Fibroblast of lung (primary cell): ENCODE measurements at places on chromosomes 1 and 21.

GRCh38 chr1:201348211-201348566 lies 29.3 kb downstream of the TNNT2 start:
- peak; percentile 35 for DNase-seq

- DNase-seq, result peak; percentile 85
Observed at GRCh38 chr1:115280064-115280463, 58.0 kb downstream of the NGF start.

DNA sequence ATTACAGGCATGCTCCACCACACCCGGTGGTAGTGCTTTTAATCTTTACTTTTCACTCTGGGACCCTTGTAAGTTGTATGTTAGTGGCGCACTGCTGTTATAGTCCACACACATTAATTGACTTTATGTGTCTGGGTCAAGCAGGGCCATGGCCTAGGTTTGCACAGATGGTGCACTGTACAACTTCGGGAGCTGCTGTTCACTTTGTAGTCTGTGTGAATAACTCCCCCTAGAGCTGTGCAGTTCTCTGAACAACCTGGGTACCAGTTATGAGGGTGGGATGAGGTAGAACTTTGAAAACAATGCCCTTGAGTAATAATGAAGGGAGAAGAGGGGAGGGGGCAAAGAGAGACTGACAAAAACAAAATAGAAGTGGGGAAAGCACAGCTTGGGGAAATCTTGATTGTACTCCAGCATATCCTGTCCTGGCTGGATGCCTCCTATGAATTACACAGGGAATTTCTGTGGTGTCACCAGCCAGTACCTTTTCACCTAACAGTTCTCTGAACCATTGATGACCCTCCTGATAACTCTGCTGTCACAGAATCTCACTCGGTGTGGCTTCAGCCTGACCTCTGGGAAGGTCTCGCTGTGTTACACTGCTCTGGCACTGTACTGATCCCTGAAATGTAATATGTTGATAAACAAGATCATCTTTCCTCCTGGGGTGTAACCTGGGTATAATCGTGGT lies 2.2 kb downstream of the PTGFRN start:
- DNase-seq, result no peak

GRCh38 chr21:45319461-45320211 lies 31.9 kb upstream of the POFUT2 start:
- DNase-seq, result peak; percentile 76

GRCh38 chr1:30798389-30799232 lies 41.0 kb upstream of the LAPTM5 start:
- no peak for DNase-seq

DNA sequence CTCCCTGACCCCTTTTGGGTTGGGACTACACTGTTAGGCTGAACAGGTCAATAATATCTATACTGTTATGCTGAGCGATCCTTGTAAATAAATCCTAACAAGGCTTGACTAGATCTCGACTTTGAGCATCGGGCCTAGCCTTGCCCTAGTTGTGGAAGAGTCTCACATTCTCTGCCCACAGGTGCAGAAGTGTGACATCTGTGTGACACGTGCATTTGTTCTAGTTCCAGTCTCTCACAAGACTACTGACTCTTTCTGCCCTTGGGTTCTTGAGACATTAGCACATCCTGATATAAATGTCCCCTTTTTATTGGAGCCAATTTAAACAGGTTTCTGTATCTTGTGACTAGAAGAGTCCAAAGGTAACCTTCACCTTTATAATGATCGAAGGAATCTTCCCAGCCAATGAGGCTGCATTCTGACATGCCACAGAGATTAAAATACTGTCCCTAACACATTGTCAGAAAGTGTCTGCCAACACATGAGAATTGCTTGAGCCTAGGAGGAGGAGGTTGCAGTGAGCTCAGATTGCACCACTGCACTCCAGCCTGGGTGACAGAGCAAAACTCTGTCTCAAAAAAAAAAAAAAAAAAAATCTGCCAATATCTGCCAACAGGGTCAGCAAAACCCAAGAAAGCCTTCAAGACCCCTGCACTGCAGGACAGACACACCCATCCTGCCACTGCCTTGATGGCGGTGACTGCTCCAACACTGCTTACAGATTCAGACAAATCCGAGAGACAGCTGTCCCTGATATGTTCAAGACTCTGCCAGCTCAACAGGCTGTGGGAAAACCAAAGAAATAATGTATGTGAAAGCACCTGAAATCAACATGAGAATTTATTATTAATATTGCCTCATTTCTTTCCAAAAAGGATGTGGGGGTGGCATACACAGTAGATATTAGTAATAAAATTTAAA lies 56.5 kb upstream of the PSEN2 start:
- DNase-seq, result no peak

- DNase-seq, result peak; percentile 13
Observed at GRCh38 chr1:111234866-111235265, 7.4 kb downstream of the CHI3L2 start.

DNA sequence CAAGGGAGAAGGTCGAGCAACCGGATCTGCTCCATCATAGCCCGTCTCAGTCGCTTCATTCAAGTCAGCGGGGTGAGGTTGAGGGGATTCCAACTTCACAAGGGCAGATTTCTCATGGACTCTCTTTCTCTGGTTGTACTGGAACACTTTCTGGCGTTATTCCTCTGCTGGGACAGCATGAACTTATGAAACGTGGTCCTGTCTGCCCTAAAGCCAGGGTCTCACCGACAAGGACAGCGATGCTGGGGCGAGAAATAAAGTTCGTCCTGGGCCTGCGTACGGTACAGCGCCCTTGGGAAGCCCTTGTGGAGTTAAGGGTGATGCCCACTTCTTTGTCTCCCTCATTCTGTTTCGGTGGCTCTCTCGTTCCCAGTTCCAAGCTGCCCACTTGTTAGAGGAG lies 1.3 kb upstream of the FLVCR1 start:
- DNase-seq, result no peak

DNA sequence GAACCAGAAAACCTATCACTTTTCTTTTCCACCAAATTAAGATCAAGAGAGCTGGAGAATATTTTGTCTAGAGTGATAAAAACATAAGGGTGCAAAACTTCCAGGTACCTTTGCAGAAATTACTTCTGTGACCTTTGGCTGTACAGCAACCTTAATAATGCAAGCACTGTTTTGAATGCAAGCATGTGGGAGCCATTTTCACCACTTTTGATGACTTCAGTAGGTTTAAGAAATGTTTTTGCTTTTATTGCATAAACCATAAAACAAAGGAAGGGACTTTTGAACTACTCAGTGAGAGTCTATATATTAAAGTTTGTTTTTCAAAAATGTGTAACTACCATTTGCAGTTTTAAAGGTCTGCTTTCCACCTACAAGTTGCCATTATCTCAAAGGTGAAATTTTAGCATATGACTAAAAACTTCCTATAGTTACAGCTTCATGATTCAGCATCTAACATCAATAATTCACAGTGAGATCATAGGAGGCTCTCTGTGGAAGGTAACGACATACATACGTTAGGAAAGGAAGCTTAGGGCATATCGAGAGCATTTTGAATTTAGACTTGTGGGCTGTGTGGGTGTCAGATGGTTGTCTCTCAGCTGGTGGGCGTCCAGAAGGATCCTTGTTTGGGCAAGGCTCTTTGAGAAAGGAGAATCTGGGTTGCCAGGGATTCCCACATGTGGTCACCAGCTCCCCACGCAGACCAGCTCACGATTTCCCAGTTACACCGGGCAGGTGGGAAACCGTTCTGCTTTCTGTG lies 1.1 kb upstream of the GADD45A start:
- DNase-seq, result peak; percentile 30

DNA sequence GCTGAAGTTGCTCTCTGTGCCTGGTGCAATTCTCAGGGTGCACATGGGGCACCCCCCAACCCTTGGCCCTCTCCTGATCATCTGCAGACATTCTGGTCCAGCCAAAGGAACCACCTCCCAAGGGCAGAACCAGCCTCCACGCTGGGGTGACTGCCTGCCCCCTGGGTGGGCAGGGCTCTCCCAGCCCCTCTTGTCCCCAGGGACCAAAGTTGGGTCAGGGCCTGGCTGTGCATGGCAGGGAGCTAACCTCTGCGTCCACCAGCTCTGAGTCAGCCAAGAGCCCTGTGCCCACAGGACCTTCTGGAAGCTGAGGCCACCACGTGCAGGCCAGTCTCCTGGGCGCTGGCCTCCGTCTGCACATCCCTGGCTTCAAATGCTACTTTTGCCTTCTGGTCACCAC lies 101.9 kb downstream of the SIK1 start:
- no peak for DNase-seq

GRCh38 chr1:22772014-22772413 lies 61.4 kb downstream of the EPHB2 start:
- DNase-seq, result peak; percentile 51

DNA sequence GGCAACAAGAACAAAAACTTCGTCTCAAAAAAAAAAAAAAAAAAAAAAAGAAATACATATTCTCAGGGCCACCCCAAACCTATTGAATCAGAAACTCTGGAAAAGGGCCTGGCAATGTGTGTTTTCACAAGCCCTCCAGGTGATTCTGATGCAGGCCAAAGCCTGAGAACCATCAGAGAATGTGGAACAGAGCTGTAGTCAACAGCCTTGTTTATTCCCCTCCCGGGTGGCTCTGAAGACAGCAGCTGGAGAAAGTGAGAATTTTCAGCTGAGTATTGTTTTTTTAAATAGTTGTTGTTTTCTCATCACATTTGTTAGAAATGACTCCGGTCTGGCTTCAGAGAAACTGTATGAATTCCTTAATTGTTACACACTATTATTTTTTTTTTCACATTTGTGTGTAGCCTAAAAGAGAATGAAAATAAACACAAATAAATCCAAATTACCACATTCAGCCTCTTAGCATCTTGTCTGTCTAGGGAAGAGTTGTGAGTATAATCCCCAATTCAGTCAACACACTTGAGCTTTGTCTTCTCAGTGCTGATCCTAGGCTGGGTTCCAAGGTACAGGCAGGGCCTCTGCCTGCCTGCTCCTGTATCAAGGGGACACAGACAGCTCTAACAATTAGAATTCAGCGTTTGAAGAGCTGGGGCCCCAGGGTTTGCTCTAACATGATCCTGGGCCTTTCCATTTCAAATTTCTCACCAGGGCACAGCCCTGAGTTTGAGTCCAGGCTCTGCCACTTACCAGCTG lies 6.6 kb upstream of the AZIN2 start:
- no peak for DNase-seq

DNA sequence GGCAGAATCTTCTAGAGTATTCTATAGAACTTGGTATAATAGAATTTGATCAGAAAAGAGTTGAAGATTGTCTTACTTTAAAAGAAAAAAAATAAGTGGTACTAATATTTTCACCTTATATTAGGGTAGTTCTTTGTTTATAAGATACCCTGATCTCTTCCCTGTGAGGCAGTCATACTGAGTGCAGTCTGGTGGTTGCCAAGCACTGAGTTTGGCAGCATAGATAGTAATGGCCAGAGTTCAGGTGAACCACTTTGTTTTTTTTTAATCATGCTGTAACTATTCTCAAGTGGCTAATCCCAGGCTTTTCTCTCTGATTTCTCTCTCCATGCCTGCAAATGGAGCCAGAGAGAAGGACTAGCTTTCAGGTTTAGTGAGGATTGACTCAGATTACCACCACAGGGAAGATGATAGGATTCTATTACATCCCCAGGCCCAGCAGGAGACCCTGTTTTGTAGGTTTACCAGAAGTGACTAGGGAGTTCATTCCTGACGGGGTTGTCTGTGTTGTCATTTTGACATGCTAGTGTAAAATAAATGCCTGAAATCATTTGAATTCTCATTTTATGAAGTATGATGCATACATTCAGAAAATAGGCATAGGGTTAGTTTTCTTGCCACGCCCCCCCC lies 16.7 kb downstream of the KDM1A start:
- no peak for DNase-seq

GRCh38 chr1:47031059-47031458 lies 7.6 kb downstream of the CYP4X1 start:
- peak; percentile 21 for DNase-seq

DNA sequence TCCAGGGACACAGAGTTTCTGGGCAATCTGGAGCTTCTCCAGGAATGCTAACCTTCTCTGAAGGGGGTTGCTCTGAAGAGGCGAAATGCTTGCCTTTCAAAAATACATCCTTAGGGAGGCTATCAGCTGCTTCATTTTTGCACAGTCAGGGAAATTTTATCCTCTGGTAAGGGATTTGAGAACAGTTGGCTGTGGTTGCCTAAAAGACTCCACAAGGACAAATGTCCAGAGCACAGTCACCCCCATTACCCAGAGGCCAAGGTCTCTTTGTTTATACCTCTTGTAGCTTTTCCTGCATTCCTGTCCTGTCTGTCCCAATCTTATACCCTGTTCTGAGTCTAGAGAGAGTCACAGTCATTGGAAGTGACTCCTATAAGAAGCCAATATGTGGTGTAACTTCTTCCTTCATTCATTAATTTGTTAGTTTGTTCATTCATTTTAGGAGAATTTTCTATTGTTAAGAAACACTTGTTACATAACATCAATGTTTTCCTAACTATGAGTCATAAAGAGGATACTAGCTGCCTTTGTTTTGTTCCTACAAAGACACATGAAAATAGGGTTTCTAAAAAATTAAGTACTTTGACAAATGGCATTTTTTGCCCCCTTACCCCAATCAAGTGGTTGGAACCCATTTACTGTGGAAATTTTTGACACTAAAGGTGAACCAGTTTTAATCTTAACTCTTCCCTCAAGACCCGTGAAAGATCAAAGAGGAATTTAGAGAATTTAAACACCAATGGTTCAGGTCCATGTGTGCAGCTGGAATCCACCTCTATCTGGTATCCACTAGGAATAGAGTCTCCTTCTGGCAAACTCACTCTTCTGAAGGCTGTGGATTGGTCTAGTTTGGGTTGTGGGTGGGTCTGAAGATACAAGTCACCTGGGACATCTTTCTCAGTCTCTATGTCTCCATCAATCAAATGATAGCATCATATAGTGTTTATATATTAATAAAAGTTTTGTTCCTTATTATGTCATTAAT lies 47.1 kb downstream of the GPR88 start:
- peak; percentile 82 for DNase-seq

GRCh38 chr1:198638894-198639635 lies at the start of gene PTPRC:
TSS of gene PTPRC (plus strand) at chr1:198639040. CDS start at chr1:198639269, 229 bp downstream.
- DNase-seq, result no peak

GRCh38 chr1:20100632-20101355 lies 18.5 kb downstream of the PLA2G2D start:
- DNase-seq, result peak; percentile 63

- peak; percentile 90 for DNase-seq
Observed at GRCh38 chr21:27570306-27570868, 603.5 kb upstream of the ADAMTS5 start.

- no peak for DNase-seq
Observed at GRCh38 chr1:102853701-102854187, 254.6 kb downstream of the COL11A1 start.

- peak; percentile 89 for DNase-seq
Observed at GRCh38 chr1:221868593-221869303, 126.9 kb upstream of the DUSP10 start.
